Thoracic aorta (tissue), 2 donors: ENCODE measurements at places on chromosomes 5 and 9.

- DNase-seq = no peak
Observed at GRCh38 chr5:53323943-53324642, 156.3 kb upstream of the FST start.

GRCh38 chr5:172907657-172908056, 51.6 kb upstream of the RPL26L1 start:
- no peak for DNase-seq

GRCh38 chr5:72790186-72790585, 26.3 kb upstream of the TNPO1 start:
- DNase-seq = no peak

DNA sequence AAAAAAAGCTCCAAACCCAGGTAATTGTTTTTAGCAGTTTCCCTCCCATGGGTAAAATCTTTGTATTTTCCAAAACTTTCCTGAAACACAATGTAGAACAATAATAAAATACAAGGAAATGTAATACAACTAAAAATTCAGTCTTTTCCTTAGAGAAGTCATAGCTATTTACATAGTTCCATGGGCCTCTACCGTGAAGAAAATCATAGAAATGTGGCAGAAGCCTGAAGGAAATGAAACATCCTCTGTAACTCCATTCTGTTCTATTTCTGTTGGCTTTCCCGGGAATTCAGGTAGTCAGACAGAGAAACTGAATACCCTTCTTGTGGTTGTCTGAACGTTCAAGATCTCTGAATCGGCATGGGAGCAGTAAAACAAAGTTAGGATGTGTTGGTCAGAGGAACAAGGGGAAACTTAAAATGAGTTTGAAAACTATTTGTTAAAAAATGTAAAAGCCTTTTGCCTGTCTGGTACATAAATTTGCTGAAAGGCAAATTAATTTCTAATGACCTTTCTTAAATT, 202.4 kb upstream of the ZNF608 start:
- DNase-seq = no peak

DNA sequence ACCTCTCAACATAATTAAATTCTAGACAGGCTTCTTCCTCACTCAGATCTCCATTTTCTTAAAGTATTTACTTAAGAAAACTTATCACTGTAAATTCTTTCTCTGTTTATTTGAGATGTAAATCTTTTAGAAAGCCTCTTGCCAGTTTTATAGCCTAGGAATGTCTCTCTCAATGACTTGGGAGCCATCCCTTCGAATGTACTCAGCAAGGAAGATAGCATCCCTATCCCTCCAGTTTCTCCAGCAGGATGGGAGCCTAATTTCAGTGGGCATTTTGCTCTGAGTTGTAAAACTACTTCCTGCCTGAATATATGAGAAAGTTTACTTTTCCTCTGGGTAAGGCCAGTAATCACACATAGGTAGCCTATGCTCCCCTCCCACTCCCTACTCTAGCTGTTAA, 558.5 kb upstream of the ARRDC3 start:
- DNase-seq = no peak

GRCh38 chr9:107638521-107639310, 149.1 kb upstream of the KLF4 start:
- DNase-seq = no peak

DNA sequence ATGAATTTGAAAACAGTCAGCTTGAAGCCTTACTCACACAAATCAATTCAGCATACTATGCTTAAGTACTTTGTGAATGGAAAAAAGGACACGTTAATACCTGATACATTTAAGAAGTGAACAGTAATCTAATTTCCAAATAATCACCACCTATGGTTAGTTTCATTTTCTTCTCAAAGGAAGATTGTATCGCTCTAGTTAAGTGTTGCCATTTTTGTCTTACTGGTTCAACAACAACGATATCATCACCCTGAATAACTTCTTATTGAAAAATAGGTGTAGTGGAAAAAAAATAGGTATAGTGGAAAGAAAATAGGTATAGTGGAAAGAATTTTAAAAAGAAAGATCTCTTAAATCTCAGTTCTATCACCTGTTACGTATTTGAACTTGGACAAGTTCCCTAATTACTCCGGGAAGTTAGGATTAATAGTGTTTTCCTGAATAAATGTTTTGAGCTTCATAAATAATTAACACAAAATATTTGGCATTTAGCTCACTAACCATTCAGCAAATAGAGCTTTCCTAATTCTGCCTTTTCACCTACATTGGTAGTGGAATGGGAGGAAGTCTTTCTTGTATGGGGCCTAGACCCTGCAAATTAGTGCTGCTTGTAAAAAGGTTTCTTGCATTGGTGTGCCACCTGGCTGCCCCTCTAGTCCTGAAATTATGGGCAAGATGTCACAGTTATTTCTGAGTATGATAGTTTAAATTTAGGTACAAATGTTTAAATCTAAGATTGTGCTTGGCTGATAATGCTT, 502.6 kb upstream of the NMUR2 start:
- no peak for DNase-seq

GRCh38 chr5:138616508-138616907, 41.3 kb upstream of the HSPA9 start:
- no peak for DNase-seq

GRCh38 chr5:73698011-73698410, 72.0 kb downstream of the ARHGEF28 start:
- DNase-seq = no peak

DNA sequence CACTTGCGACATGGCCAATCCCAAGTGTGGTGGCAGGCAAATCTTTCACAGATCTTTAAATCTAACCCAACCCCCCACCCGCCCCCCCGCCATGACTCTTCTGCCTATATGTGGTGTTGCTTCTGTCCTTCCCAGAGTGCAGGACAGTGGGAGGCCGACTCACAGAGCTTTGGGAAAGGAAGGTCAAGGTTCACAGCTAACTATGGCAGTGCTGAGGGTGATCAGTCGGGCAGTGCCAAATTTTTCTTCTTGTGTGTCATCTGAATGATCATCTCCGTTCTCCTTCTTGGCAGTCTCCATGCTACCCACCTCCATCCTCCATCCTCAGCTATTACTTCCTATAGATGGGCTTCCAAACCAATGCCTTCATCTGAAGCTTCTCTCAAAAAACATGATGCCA, 129.0 kb upstream of the NFIB start:
- no peak for DNase-seq

GRCh38 chr9:29773676-29774075, 2200.4 kb upstream of the C9orf72 start:
- no peak for DNase-seq

DNA sequence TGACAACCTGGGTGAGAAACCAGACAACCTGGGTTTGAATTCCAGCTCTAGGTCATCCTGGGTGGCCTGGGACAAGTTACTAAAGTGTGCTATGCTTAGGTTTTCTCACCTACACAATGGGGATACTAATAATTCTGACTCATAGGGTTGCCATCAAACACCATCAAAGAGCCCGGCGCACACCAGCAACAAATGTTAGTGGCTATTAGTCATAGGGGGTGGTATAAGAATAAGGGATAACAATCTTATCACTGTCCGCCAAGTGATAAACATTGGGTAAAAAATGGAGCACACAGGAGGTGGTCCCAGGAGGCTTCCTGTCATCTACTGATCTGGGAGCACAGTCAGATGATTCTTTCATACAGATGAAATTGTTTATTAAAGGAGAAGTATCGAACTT, 61.4 kb upstream of the AFAP1L1 start:
- DNase-seq = no peak

- peak; percentile 40 for DNase-seq
Observed at GRCh38 chr9:91419222-91420191, 4.1 kb downstream of the NFIL3 start.

DNA sequence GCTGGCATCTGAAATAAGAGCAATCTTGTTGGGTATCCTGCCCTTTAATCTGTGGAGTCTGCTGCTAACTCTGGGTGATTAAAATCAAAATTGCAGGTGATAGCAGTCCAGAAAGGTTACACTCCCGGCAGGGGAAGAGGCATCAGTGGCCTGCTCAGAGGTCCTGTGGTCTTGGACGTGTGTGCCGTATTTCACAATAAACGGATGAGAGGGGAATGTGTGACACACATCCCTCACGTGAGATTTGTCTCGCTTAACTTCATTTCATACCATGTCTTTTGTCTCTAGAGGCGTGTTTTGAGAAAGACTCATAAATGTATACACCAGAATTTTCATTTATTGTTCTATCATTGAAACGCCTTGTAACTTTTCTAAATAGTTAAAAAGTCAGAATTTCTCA, 36.6 kb downstream of the FAM240B start:
- DNase-seq = no peak

DNA sequence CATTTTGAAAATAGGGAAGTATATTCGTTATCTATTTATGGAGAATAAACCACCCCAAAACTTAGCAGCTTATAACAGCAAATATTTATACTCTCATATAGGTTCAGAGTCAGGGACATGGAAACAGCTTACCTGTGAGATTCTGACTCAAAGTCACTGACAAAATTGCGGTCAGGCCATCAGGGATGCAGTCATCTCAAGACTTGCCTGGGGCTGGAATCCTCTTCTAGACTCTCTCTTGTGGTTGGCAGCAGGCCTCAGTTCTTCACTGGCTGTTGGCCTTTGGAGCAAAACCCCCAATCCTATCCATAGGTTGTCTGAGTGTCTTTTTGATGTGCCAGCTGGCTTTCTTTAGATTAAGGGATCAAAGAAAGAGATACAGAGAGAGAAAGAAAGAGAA, 275.6 kb downstream of the SEC61B start:
- no peak for DNase-seq

DNA sequence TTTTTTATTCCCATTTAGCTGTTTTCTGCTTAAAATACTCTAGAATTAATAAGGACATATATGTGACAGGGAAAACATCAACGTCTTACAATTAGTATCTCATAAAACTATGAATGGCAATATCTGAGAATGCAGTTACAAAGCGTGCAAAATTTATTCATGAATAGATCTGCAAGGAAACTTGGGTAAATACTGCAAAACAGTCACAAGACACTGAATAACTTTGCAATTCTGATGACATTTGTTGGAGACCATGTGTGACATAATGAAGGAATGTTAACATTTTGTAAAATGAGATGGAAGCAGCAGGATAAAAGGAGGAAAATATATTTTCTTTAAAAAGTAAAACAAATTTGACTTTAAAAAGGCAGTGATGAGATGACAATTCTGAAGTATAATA, 480.9 kb upstream of the SEMA6A start:
- DNase-seq = no peak

DNA sequence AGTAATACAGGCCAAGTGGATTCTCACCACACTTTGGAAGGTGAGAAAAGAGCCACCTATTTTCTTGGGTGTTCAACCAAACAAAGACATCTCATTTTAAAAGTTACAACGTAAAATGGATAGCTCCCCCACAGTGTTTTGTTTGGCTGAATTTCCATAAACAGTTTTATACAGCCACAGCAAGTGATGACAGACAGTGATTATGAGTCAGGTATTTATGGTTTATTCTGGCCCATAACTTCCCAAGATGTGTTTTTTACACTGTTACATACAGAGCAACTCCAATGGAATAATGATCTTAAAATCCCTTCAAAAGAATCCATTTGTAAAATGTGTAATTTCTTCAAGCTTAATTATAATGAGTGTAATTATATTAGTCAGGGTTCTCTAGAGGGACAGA, 421.3 kb downstream of the TLE1 start:
- DNase-seq = no peak

GRCh38 chr9:96217754-96218693, 84.0 kb downstream of the HSD17B3 start:
- DNase-seq = peak; percentile 7

- DNase-seq = no peak
Observed at GRCh38 chr5:107157809-107158208, 512.9 kb downstream of the EFNA5 start.

- DNase-seq = no peak
Observed at GRCh38 chr5:107474361-107474715, 196.4 kb downstream of the EFNA5 start.

- no peak for DNase-seq
Observed at GRCh38 chr5:31770998-31771397, 132.1 kb downstream of the PDZD2 start.

GRCh38 chr5:123269851-123270250, 153.4 kb downstream of the CEP120 start:
- no peak for DNase-seq

DNA sequence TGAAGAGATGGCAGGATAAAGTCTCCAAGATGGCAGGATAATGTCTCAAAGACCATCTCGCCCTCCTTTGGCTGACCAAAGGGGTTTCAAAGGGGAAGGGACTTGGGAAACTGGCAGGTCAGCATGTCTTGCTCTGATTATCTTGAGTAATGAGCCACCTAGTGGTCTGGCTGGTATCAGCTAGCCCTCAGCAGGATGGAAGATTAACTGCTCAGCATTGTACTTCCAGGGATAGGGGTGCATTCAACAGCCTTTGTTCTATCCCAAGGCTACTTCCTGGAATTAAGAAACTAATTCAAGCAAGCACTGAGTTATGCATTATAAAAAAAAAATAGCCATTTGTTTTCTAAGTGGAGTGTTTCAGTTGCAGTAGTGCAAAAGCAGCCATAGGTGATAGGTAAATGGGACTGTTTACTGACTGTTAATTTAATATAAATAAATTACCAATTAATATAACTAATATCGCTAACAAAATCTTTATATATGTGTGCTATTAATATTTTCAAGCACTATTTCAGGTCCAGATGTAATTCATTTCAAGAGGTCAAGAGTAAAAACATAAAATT, 555.5 kb downstream of the CDH9 start:
- no peak for DNase-seq

- no peak for DNase-seq
Observed at GRCh38 chr9:122179054-122179689, 19.5 kb downstream of the MORN5 start.

- no peak for DNase-seq
Observed at GRCh38 chr5:27315363-27316270, 277.2 kb upstream of the CDH9 start.

- no peak for DNase-seq
Observed at GRCh38 chr5:86228147-86228546, 389.6 kb upstream of the COX7C start.

GRCh38 chr9:130090915-130091314, 37.2 kb downstream of the GPR107 start:
- DNase-seq = no peak

- no peak for DNase-seq
Observed at GRCh38 chr5:851076-851475, 290 bp upstream of the ZDHHC11 start.

DNA sequence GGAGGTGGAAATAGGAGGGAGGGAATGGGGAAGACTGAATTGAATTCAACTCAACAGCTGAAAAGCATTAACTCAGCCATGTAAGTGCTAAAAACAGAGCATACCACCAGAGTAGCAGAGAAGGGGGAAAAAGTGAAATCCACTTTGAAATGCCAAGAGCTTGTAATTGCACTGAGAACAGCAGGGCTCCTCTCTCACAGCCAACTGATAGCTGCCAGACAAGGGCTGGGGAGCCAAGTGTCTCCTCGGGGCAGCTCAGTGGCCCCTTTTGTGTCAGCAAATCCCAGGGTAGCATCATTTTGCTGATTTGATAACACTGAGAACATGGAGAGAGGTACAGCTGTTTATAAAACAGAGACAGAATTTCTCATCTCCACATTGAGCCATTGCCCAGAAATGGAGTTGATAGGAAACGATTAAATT, 182.5 kb downstream of the FRMD3 start:
- DNase-seq = no peak

- DNase-seq = no peak
Observed at GRCh38 chr9:34651321-34651720, 664 bp upstream of the IL11RA start.

- no peak for DNase-seq
Observed at GRCh38 chr5:141840280-141840812, 37.9 kb downstream of the PCDH1 start.
